ENCODE measurements at places on chromosomes 3 and 15.

DNA sequence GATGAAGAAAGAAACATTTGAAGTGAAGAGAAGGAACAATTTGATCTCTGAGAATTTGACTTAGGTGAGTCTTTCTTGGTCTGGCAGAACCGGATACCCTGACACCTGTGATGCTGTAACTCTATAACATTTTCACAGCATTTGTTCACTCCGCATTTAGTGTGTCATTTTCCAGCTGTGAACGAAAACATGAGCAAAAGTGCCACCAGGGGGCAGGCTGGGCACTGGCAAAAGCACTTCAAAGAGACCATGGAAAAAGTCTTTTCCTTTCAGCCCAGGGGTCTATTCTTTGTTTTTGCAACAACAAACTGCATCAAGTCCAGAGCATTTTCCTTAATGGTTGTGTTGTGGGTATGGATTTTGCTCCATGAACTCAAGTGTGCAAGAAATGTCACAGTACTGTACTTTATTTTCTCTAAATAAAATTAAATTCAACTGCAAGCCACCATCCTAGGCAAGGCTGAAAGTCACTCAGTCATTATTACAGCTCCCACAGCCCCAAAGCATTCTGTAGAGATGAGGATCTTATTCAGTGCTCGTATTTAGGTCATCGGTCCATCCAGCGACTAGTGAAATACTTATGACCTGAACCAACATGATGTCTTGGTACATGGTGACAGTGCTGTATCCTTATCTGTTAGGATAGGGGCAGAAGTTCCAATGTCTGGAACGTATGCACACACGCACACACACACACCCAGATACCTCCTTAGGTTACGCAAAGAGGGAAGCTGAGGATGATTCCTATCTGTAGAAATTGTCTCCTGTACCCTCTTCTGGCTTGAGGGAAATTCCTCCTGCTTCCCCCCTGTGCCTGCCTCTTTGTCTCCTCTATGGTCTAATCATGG is 125.5 kb downstream of the GADL1 start:
- DNase-seq: peak; percentile 23

DNA sequence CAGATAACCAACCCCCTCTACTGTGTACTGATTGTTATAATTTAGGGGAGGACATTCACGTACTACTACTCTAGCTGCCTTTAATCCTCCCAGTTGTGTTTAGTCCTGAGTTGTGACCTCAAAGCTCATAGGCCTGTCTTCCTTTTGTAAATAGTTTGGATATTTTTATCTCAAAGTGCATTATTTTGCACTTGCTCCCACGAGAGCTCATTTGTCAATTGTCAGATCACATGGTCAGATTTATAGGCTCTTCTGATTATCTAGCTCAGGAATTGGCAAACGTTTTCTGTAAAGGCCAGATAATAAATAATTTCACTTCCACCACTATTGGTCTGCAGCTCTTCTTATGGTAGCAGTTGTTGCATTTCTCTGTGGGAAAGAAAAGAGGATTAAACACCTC is 14.4 kb upstream of the SLC30A4 start:
- DNase-seq: no peak

GRCh38 chr15:101232677-101233076 is 19.2 kb downstream of the CHSY1 start:
- DNase-seq: no peak

DNA sequence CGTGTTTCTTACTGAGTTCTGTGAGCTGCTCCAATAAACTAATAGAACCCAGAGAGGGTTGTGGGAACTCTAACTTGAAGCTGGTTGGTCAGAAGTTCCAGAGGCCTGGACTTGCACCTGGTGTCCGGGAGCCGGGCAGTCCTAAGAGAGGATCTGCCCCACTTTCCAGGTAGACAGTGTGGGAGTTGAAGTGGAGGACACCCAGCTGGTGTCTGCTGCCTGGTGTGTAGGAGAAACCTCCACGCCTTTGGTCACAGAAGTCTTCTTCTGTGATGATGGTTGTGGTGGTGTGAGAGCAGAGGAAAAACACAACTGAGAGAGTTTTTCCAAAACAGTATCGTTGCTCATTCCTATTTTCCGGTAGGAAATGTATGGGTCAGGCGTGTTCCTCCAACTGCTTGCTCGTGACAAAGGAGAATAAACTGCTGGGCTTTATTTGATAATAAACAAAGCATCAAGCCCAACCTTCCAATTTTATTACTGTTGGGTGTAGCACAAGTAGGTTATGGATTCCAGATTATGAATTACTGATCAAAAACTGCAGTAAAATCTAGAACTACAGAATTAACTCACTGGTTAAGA is 137.0 kb downstream of the KLF13 start:
- DNase-seq: no peak

DNA sequence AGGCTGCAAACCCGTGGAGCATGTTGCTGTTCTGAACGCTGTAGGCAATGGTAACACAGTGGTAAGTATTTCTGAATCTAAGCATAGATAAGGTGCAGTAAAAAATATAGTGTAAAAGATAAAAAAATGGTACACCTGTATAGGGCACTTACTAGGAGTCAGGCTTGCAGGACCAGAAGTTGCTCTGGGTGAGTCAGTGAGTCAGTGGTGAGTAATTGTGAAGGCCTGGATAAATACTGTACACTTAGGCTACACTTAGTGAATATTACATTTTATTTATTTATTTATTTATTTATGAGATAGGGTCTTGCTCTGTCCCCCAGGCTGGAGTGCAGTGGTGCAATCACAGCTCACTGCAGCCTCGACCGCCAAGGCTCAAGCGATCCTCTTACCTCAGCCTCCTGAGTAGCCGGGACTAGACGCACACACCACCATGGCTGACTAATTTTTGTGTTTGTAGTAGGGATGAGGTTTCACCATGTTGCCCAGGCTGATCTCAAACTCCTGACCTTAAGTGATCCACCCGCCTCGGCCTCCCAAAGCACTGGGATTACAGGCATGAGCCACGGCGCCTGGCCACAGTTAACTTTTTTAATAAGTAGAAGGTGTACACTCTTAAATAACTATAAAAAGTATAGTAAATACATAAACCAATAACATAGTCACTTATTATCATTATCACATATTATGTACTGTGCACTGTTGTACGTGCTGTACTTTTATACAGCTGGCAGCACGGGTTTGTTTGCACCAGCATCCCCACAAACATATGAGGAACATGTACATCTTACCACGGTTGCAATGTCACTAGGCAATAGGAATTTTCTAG is 155.1 kb downstream of the IGF1R start:
- DNase-seq: no peak

DNA sequence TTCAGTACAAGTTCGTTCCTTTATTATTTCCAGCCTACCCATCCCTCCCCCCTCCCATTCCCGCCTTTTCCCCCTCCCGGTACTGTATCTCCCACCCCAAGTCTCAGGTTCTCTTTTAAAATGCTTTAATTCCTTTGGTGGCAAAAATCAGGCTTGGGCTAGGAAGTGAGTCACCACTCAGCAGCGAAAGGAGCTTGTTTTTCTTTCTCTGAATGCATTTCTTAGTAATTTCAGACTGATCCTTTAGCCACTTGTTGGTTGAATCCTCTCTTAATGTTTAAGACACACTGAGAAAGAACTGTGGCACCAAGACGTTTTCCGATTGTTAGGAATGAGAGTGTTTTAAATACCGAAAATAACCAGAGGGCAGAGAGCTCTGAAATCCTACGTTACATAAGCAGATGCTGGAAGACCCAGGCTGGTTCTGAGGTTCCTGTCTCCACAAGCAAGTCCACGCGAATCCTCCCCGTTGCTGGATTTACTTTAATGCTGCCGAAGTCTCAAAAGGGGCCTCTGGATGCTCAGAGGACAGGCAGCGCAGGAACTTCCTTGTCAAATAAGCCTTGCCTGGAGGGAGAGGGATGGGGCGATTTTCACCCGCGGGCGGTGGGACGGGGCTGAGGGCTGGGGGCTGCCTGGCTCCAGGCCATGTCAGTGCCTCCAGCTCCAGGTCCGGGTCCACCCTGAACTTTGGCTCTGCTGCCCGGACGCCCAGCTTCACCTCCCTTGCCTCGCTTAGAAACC is 854 bp upstream of the COL8A1 start:
- DNase-seq: no peak

GRCh38 chr3:139937674-139938279 is 2.8 kb downstream of the CLSTN2 start:
- DNase-seq: peak; percentile 41

DNA sequence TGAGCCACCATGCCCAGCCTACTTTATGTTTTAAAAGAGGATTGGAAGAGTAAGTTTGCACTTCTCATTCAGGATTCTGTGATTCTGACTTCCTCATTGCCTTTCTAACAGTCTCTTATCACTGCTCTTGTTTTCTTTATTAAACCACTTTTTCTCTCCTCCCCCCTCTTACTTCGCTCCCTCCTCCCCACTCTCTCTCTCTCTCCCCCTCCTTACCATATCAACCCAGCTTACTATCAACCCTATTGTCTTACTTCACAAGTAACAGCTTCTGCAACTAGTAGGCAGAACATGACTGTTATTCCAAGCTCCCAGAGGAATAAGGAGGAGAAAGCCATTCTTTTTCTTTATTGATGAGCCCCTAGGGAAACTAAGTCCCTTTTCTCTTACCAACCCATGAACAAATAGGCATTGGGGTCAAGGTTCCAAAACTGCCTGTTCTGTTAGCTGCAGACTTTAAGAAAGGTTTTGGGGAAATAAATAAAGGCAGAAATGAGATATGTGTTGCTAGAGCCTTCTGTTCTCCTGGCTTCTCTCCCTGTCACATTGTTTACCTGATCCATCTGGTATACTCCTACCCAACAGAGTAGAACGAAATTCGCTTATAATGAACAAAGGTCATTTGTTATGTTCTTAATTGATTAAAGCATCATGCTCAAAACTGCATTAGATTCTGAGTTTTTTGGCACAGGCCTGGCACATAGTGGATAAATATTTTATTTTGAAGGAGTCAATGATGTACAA is 56.4 kb upstream of the RASGRP1 start:
- no peak for DNase-seq

- DNase-seq: no peak
Observed at GRCh38 chr3:44958386-44958785, 17.6 kb downstream of the ZDHHC3 start.

DNA sequence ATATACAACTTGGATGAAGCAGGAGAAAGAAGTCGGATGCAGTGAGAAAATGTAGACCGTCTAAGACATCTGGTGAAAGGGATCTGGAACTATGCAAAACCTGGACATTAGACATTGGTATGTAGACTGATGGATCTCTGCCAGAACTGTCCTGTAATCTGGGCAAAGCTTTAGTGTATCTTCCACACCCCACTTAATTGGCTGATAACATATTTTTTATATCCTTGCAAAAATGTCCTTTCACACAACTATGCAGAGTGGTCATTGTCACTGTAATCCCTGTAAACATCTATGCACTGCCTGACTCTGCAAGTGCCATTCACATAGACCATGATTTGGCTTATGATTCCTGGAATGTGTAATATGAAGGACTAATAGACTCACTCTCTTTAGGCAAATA is 163.1 kb downstream of the TUSC7 start:
- no peak for DNase-seq

GRCh38 chr15:101266034-101266433 is 11.3 kb downstream of the SELENOS start:
- no peak for DNase-seq

DNA sequence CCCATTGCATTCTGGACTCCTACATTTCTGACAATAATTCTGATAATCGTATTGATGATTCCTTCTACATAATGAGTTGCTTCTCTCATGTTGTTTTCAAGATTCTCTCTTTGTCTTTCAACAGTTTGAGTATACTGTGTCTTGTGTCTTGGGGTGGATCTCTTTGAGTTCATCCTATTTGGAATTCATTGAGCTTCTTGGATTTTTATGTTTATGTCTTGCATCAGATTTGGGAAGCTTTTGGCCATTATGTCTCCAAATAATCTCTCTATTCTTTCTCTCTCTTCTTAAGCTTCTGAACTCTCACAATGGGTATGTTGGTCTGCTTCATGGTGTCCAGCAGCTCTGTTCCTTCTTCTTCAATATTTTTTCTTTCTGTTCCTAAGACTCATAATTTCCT is 592.2 kb downstream of the FHIT start:
- no peak for DNase-seq

DNA sequence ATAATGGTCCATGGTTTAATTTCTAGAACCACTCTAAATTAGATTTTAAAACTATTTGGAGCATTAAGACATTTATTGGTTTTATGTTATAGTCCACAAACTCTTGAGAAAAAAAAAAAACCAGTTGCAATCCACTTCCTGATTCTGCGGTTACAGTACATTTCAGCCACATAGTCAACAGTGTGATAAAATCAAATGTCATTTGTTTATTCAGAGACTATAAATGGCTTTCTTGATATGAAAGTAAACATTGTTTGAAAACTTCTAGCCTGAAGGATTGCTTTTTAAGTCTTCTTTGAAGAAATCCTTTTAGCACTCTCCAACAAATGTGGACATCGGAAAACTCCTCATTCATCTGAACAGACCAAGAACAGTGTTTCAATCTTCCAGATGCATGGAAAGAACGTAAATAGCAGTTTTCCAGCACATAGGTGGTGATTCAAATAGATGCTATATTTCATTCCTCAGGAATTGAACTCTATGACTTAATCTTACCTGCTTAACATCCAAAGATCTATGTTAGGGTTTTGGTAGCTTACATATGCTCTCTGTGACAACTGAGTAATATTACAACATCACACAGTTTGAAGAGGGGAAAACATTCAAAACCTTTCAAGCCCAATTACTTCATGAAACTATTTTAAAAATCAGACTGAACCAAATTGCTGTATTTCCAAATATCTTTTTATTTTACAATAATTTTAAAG is 87.8 kb upstream of the UBE2E2 start:
- DNase-seq: peak; percentile 12

DNA sequence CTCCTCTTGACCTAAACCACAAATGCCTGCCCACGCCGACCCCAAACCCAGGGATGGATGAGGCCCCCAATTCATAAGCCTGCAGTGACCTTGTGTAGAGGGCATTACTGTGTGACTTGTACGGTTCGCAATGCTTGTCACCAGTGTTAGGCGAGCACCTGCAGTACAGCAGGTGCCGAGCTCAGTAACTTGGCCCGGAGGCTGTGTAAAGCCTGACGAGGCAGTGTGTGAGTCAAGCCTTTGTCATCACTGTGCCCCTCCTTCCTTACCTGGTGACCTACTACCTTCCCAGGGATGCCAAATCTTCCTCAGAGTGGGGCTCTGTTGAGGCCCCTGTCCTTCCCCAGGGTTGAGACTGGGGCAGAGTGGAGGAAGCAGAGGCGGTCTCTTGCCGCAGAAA is 37.2 kb upstream of the TMEM115 start:
- DNase-seq: no peak

Data from germinal center (tissue), 1 donor.